Naive B cell (primary cell): ENCODE measurements at places on chromosomes 13 and 19.

GRCh38 chr13:112783978-112784371 is 94.1 kb downstream of the ATP11A start:
- no peak for DNase-seq
- no peaks in the 10 kb centered on the region for H3K27me3 ChIP-seq
- H3K4me1 ChIP-seq = peaks cover 4% of the 10 kb centered on the region
- no peak overlapping the region for H3K4me3 ChIP-seq
- no peak overlapping the region for H3K27ac ChIP-seq

DNA sequence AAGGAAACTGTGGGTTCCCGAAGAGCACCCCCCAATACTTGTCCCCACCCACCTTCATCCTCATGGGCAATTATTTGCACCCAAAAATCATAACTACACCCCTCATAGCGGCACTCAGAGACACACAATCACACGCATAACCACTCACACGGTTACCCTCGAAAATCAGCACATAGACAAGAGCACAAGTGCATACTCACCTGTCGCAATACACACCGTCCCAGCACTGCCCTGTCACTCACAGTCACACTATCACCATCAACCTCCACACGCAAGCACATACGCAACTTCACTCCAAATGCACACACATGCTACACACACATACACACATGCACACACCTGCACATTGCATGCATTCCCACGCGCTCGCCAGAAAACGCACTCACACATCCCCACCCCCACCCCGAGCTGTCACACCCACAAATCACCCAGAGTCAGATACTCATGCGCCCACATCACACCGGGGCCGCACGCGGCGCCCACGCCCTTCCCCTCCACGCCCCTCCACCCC is 535 bp downstream of the COL5A3 start:
- H3K4me3 ChIP-seq = no peak overlapping the region
- no peak for DNase-seq
- no peak overlapping the region for H3K27ac ChIP-seq
- H3K4me1 ChIP-seq = peaks cover 5% of the 10 kb centered on the region
- H3K36me3 ChIP-seq = peaks cover 28% of the 10 kb centered on the region

GRCh38 chr13:98787173-98787572 is 34.7 kb upstream of the SLC15A1 start:
- H3K4me1 ChIP-seq = peaks cover 4% of the 10 kb centered on the region
- H3K27ac ChIP-seq = no peak overlapping the region
- H3K27me3 ChIP-seq = peaks cover 36% of the 10 kb centered on the region
- DNase-seq = no peak
- peaks cover 6% of the 10 kb centered on the region for H3K36me3 ChIP-seq
- H3K4me3 ChIP-seq = no peak overlapping the region

- peaks cover 12% of the 10 kb centered on the region for H3K4me1 ChIP-seq
- no peak overlapping the region for H3K27ac ChIP-seq
- no peak overlapping the region for H3K4me3 ChIP-seq
- DNase-seq = no peak
- H3K36me3 ChIP-seq = peaks cover 42% of the 10 kb centered on the region
- H3K27me3 ChIP-seq = no peaks in the 10 kb centered on the region
Measured at GRCh38 chr13:99758460-99759162, 213.0 kb downstream of the ZIC5 start.
